Common myeloid progenitor, CD34-positive (primary cell): ENCODE measurements at places on chromosomes 16 and 17.
A peak's percentile ranks its signal among the peaks of the same experiment; 100 is the strongest.

- peaks cover 2% of the 10 kb centered on the region for H3K4me1 ChIP-seq
- H3K36me3 ChIP-seq = peaks cover 51% of the 10 kb centered on the region
- no peak overlapping the region for H3K27ac ChIP-seq
These were observed 17.8 kb downstream of the LUC7L3 start for GRCh38 chr17:50737118-50737698.

DNA sequence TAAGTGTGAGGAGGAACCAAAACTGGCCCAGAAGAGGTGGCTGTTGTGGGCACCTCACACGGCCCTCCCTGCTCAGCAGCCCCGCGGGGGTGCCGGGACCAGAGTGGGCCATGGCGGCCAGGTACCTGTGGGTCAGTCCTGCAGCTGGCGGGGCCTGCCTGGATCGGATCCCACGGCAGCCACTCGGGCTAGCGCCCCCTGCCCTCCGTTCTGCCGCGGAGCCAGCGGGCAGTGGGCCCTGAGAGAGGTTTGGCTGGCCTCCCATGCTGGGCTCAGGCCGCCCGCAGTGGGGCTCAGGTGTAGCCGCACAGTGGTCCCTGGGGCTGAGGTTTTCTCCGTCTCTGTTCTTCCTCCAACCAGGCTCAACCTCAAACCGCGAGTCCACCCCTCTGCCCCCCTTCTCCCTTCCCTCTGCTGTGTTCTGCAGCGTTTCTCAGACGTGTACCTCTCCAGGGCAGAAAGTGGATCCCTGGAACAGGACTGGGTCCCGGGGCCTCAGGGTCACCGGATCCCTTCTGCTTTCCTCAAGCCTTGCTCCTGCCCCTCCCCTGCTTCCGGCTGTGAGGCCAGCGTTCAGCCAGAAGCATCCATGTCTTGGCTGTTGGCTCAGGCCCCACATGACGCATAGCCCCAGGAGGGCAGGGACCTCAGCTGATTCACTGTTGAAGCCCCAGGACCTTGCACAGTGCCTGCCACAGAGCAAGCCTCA lies 28.6 kb upstream of the ITGA3 start:
- no peaks in the 10 kb centered on the region for H3K36me3 ChIP-seq
- H3K4me3 ChIP-seq = peak overlapping the region; percentile 50
- peaks cover 29% of the 10 kb centered on the region for H3K4me1 ChIP-seq

DNA sequence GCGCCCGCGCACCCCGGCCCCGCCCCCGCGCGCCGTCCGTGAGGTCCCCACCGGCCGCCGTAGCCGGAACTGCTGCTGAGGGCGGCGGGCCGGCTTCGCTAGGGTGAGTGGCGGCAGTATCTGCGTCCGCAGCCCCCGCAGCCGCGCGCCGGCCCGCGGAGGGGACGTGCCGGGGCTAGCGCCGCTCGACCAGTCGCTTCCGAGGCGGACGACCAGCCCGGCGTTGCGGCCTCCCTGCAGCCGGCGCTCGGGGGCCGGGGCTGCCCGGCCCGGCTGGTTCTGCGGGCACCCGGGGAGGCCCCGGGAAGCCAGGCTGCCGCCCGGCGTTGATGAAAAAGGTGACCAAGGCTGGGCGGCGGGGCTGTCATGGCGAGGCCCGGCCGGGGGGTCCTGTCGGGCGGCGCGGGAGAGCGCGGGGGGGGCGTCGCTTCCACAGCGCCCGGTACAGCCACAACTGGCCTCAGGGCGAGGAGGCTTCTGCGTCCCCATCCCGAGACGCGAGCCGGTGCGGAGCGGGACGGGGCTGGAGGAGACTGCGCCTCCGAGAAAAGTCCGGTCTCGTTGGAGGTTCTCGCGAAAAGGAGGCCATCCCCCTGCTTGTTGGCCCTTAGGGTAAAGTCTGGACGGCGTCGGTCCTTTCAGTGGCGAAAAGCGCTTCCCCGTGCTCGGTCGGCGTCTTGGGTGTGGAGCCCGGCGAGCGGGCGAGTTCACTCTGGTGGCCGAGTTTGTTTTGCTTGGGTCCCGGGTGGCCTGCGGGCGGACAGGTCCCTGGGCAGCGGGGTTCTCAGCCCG lies at the start of gene CRAMP1:
Gene CRAMP1 (plus strand): TSS at position 41 of the 792 bp plus-strand sequence. CDS start 2,280 bp downstream, outside the sequence.
- peak within 1 kb of the TSS; percentile 75 for H3K4me3 ChIP-seq
- peaks cover 46% of the 10 kb centered on the region for H3K4me1 ChIP-seq
- no peak within 1 kb of the TSS for H3K27ac ChIP-seq
- peaks cover 2% of the 10 kb centered on the region for H3K36me3 ChIP-seq

DNA sequence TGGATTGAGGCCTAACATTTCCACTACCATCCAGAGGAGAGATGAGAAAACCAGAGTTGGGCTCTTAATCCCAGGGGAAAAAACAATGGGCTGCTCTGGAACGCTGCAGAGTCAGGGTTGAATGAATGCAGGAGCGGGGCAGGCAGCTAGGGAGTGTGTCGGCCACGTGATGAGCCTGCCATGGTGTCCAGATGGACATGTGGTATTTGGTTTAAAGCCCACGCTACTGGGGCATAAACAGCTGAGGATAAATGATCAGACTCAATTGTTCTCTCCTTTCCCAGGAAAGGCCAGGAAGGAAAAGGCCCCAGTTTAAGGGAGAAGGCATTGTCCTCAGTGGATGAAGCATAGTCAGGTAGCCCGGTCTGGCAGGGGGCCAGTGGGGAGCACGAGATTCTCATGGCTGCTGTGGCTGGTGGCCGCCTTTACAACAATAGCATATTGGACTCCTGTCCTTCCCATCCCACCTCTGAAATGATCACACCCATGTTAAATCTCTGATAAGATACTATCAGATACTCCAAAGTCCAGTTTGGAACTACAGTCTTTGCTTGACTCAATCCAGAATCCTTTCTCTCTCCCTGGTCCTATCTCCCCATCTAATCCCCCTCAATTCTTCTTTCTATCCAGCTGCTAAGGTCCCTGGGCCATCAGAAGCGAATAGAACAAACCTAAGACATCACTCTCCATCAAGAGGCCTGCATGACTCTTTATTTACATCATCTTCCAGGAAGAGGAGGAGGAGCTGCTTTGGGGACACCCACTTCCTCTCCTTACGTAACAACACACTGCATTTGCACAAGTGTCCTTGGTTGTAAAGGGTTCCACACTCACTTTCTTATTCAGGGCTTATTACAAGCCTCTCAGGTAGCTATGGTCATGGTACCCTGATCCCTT lies 20.4 kb downstream of the CA4 start:
- no peak for DNase-seq
- no peaks in the 10 kb centered on the region for H3K36me3 ChIP-seq
- H3K27me3 ChIP-seq = no peaks in the 10 kb centered on the region
- no peak overlapping the region for H3K4me3 ChIP-seq
- H3K4me1 ChIP-seq = peaks cover 27% of the 10 kb centered on the region

GRCh38 chr17:81006891-81007290 lies 15.2 kb downstream of the CHMP6 start:
- no peaks in the 10 kb centered on the region for H3K36me3 ChIP-seq
- no peaks in the 10 kb centered on the region for H3K4me1 ChIP-seq
- peaks cover 31% of the 10 kb centered on the region for H3K27me3 ChIP-seq
- H3K27ac ChIP-seq = no peak overlapping the region

GRCh38 chr17:37299257-37299980 lies 76.4 kb upstream of the C17orf78 start:
- H3K4me1 ChIP-seq = peaks cover 16% of the 10 kb centered on the region
- no peak overlapping the region for H3K27ac ChIP-seq
- H3K36me3 ChIP-seq = peaks cover 2% of the 10 kb centered on the region
- H3K27me3 ChIP-seq = no peaks in the 10 kb centered on the region

GRCh38 chr16:67394155-67395104 lies 1.1 kb upstream of the TPPP3 start:
- peaks cover 43% of the 10 kb centered on the region for H3K27me3 ChIP-seq
- no peak overlapping the region for H3K4me3 ChIP-seq
- H3K36me3 ChIP-seq = no peaks in the 10 kb centered on the region
- no peak overlapping the region for H3K27ac ChIP-seq
- DNase-seq = peak; percentile 84
- H3K4me1 ChIP-seq = peaks cover 35% of the 10 kb centered on the region

GRCh38 chr17:56887552-56888467 lies 26.0 kb downstream of the TRIM25 start:
- H3K36me3 ChIP-seq = peaks cover 68% of the 10 kb centered on the region
- no peak overlapping the region for H3K27ac ChIP-seq
- DNase-seq = no peak
- no peaks in the 10 kb centered on the region for H3K27me3 ChIP-seq
- H3K4me3 ChIP-seq = no peak overlapping the region

DNA sequence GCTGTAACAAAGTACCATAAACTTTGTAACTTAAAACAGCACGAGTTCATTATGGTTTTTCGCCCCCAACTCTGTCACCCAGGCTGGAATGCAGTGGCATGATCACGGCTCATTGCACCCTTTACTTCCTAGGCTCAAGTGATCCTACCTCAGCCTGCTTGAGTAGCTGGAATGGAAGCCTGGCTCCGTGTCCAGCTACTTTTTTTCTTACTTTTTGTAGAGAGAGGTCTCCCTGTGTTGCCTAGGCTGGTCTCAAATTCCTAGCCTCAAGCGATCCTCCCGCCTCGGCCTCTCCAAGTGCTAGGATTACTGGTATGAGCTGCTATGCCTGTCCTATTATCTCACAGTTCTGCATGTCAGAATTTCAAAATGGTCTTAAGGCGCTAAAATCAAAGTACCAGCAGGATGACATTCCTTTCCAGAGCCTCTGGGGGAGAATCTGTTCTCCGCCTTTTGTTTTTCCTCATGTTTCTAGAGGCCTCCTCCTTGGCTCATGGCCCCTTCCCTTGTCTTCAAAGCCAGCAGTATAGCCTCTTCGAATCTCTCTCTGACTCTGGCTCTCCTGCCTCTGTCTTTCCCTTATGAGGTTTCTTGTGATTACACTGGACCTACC lies 10.1 kb upstream of the PRM1 start:
- H3K36me3 ChIP-seq = no peaks in the 10 kb centered on the region
- no peak overlapping the region for H3K4me3 ChIP-seq
- H3K27ac ChIP-seq = no peak overlapping the region
- H3K4me1 ChIP-seq = peaks cover 4% of the 10 kb centered on the region
- no peak for DNase-seq
- H3K27me3 ChIP-seq = no peaks in the 10 kb centered on the region

GRCh38 chr16:81543571-81543970 lies 99.0 kb downstream of the CMIP start:
- no peak for DNase-seq
- peaks cover 61% of the 10 kb centered on the region for H3K4me1 ChIP-seq
- H3K36me3 ChIP-seq = no peaks in the 10 kb centered on the region
- no peaks in the 10 kb centered on the region for H3K27me3 ChIP-seq
- H3K4me3 ChIP-seq = no peak overlapping the region

DNA sequence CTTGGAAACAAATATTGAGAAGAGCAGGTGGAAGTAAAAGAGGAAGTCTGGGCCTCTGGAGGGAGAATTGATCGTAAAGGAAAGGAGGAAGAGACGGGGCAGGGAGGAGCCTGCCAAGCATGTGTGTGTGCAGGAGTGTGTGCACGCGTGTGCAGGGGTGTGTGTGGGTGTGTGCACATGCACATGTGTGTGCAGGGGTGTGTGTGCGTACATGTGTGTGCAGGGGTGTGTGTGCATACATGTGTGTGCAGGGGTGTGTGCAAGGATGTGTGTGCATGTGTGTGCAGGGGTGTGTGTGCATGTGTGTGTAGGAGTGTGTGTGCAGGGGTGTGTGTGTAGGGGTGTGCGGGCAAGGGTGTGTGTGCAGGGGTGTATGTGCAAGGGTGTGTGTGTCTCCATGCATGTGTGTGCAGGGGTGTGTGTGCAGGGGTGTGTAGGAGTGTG lies 10.0 kb downstream of the CEP295NL start:
- DNase-seq = no peak
- no peak overlapping the region for H3K27ac ChIP-seq
- no peaks in the 10 kb centered on the region for H3K27me3 ChIP-seq
- peaks cover 50% of the 10 kb centered on the region for H3K4me1 ChIP-seq
- H3K36me3 ChIP-seq = peaks cover 4% of the 10 kb centered on the region

- H3K36me3 ChIP-seq = no peaks in the 10 kb centered on the region
- no peak for DNase-seq
- H3K4me3 ChIP-seq = no peak overlapping the region
- H3K27ac ChIP-seq = no peak overlapping the region
These were observed 357.2 kb upstream of the TNRC6C start for GRCh38 chr17:77601054-77601979.

- H3K4me1 ChIP-seq = no peaks in the 10 kb centered on the region
- DNase-seq = no peak
- H3K27me3 ChIP-seq = no peaks in the 10 kb centered on the region
- no peak overlapping the region for H3K27ac ChIP-seq
- H3K4me3 ChIP-seq = no peak overlapping the region
- no peaks in the 10 kb centered on the region for H3K36me3 ChIP-seq
These were observed 100.7 kb downstream of the SALL1 start for GRCh38 chr16:51050377-51050706.

DNA sequence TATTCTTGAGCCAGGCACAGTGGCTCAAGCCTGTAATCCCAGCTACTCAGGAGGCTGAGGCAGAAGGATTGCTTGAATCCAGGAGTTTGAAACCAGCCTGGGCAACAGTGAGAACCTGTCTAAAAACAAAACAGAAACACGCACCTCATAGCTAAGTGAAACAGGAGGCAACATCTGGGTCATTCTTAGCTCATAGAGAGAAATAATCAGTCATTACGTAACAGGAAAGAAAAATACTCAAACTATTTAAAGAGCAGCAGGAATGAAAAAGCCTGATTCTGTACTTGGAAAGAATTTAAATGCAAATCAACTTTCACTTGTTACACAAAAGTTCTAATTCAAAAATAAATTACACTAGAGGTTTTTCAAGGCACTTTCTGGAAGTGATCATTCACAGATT lies 17.2 kb downstream of the CHCT1 start:
- no peak overlapping the region for H3K27ac ChIP-seq
- no peak overlapping the region for H3K4me3 ChIP-seq
- no peaks in the 10 kb centered on the region for H3K27me3 ChIP-seq
- H3K36me3 ChIP-seq = peaks cover 2% of the 10 kb centered on the region

GRCh38 chr16:84137287-84137686 lies 7.7 kb downstream of the HSDL1 start:
- H3K36me3 ChIP-seq = no peaks in the 10 kb centered on the region
- no peak overlapping the region for H3K4me3 ChIP-seq
- no peaks in the 10 kb centered on the region for H3K4me1 ChIP-seq

GRCh38 chr16:23668225-23668624 lies 10.5 kb upstream of the PLK1 start:
- H3K36me3 ChIP-seq = peaks cover 80% of the 10 kb centered on the region
- no peak for DNase-seq
- no peaks in the 10 kb centered on the region for H3K27me3 ChIP-seq
- no peak overlapping the region for H3K27ac ChIP-seq

GRCh38 chr16:16137110-16137509 lies 86.2 kb downstream of the ABCC6 start:
- DNase-seq = no peak
- peaks cover 1% of the 10 kb centered on the region for H3K4me1 ChIP-seq
- no peak overlapping the region for H3K27ac ChIP-seq
- no peaks in the 10 kb centered on the region for H3K27me3 ChIP-seq

DNA sequence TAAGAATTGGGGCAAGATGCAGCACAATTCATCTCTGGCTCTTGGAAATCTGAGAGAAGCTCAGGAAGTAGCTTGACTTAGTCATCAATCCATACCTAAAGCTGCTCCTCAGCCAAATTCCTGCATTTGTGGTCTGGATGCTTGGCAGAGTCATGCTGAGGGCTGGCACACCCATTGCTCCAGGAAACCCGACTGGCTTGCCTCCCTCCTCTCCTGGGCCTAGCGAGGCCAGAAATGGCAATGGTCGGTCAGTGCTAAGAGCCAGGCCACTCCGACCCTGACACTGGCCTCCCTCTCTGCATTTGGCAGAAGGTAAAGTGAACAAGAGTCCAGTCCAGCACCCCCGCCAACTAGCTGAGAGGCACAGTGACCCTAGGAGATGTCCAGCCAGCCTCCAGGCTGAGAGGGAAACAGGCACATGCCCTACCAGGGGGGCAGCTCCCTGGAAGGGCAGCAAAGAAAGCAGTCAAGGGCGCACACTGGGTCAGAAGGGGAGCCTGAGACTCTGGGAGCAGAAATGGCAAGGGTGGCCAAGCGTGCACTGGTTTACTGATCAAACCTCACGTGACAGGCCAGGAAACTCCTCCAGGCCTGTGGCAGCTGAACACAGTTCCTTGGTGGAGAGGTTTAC lies 10.0 kb downstream of the POLDIP2 start:
- H3K27ac ChIP-seq = no peak overlapping the region
- no peak overlapping the region for H3K4me3 ChIP-seq
- no peaks in the 10 kb centered on the region for H3K4me1 ChIP-seq
- no peak for DNase-seq
